NCI-H1105 (cell line): ENCODE measurements at places on chromosomes 12 and 14.

DNA sequence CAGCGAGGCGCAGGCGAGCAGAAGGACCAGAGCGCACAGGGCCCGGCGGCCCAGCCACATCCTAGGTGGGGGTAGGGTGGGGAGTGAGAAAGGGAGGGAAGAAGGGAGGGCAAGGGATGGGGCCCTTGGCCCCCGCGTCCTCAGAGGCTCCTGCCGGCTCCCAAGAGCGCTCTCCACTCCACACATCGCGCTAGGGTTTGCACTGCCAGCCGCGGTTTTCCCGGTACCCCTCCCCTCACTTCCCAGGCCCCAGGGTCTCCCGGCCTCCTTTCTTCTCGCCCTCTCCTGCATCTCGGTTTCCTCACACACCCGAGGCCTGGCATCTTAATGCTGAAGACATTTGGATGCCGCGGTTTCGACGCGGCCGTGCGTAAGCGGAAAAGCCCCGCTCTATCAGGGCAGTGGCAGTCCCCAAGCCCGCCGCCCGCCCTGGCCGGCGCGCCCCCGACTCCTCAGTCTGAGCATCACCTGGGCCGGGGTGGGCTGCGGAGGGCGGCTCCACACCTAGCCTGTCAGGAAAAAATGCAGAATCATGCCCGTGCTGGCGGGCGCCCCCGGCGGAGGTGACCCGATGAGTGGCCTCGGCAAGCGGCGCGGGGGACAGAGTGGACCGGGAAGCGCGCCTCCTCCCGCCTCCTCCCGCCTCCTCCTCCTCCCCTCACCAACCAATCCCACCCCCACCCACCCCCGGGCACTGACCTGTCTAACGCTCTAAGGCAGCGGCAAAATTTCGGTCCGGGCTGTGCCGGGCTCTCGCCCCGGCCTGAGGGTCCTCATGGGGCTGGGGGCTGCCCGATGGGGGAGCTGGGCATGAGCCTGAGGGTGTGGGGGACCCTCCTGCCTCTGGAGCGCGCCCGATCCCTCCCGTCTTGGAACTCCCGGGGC lies 686 bp downstream of the B4GALNT1 start:
- no peak for DNase-seq

- DNase-seq = no peak
These were observed 403.3 kb upstream of the PRICKLE1 start for GRCh38 chr12:42992826-42993225.

GRCh38 chr14:99590746-99591555 lies 13.1 kb downstream of the CCDC85C start:
- DNase-seq = no peak

GRCh38 chr12:124851342-124851741 lies 12.3 kb downstream of the SCARB1 start:
- DNase-seq = no peak
